ENCODE measurements at places on chromosomes 11 and 22.
A peak's percentile ranks its signal among the peaks of the same experiment; 100 is the strongest.

DNA sequence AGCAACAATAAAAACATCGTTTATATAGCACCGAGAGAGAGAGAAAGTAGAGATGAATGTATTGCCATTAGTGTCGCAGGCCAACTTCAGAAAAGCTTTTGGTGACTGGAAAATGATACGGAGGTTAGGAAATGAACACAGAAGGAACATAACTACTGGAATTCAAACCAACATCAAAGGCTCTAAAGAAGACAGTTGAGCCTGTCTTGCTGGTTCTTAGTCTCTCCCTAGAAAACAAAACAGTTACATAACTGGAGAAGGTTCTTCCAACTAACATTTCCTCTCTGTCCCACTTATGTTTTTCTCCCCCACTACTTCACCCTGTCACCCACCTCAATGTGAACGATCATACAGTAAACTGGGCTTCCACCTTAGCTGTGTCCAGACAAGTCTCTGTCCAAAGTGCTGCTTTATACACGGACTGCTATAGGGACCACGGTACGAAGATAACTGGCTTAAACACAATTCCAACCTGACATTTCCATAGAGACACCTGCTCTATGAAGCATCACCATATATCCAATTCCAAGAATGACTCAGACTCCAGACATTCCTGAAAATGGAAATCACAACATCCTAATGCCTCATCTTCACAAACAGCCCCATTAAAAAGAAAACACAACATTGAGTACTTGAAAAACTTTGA, 85.2 kb upstream of the ARHGAP32 start:
- no peak for DNase-seq

DNA sequence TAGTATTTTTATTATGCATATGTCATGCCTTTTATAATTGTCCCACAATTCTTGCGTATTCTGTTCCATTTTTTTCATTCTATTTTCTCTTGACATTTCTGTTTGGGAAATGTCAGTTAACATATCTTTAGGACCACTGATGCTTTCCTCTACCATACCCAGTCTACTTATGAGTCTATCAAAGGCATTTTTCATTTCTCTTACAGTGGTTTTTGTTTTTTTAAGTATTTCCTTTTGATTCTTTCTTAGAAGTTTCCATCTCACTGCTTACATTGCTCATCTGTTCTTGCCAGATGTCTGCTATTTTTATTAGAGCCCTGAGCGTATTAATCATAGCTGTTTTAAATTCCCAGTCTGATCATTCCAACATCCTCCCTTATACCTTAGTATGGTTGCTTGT, 29.3 kb upstream of the OR8B8 start:
- DNase-seq = no peak

GRCh38 chr11:34941688-34942087, 25.3 kb downstream of the PDHX start:
- DNase-seq = no peak

DNA sequence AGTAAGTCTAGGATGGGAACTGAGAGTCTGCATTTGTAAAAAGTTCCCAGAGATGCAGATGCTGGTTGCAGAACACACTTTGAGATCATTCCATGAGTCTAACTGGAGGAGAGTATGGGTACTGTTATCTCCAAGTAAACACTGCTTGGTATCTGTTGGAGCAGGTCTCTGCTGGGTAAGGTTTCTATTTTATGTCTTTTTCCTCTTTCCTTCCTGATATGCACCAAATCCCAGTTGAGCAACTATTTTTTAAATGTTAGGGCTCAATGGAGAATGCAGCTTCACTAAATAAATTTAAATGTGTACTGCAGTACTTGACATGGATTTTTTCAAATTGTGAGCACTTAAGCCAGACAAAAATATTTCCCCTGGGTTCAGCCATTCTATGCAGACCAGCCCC, 48.5 kb downstream of the BDNF start:
- no peak for DNase-seq

DNA sequence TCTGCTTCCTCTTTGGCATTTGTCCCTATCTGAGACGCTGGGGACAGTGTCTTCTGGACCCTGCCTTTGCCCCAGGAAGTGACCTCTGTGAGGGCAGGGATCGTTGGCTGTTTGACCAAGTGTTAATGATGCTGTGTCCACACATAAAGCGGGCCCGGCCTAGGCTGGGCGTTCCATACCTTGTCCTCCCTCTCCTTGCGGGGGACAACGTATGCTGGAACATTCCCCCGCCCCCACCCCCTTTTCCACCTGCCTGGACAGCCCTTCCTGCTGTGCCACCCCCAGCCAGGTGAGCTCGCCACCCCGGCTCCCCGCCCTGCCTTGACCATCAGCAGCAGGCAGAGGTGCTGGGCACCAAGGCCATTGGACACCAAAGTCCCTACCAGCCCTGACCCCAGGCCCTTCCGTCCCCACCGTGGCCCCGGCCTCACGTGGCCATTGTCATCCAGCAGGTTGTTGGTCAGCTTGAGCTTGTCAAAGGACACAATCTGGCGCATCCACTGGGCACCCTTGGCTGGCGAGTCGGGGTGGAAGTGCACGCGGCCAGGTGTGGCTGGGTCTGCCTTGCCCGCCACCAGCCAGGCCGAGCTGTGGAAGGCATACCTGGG, 4.1 kb upstream of the NUDT8 start:
- DNase-seq = no peak

- DNase-seq = no peak
Measured at GRCh38 chr11:130449996-130450769, 1.7 kb downstream of the ADAMTS15 start.

GRCh38 chr11:26944866-26945664, 48.8 kb upstream of the FIBIN start:
- no peak for DNase-seq

DNA sequence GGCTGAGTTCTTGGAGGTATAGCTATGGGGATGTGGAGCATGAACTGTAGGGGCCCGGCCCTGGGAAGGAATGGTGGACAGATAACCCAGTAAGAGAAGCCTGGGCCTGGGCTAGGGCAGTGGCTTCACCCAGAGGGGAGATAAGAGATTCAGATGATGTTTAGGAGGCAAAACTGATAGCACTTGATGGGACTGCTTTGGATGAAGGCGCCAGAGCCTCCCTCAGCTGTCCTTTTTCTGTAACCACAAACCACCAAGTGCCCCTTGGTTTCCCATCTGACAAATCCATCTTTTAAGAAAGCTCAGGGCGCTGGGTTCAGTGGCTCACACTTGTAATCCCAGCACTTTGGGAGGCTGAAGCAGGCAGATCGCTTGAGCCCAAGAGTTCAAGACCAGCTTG, 23.4 kb downstream of the RELT start:
- DNase-seq = no peak

GRCh38 chr22:45867906-45868555, 108.9 kb downstream of the WNT7B start:
- DNase-seq = no peak

DNA sequence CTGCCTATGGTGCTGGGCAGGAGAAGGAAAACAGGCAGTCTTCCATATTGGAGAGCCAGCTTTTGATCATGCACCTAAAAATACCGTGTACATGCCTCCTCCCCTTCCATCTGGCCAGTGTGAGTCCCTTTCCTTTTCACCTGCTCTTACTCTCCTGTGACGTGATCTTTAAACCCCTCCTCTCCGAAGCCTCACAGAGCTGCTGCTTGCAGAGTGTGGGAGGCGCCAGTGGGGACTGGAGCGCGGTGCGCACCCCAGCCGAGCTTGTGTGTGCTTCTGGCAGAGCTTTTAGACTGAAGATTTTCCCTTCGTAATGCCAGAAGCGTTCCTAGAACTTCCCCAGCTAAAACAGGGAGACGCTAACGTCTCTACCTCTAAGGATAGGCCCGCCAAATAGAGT, 29.8 kb downstream of the MUC6 start:
- DNase-seq = no peak

DNA sequence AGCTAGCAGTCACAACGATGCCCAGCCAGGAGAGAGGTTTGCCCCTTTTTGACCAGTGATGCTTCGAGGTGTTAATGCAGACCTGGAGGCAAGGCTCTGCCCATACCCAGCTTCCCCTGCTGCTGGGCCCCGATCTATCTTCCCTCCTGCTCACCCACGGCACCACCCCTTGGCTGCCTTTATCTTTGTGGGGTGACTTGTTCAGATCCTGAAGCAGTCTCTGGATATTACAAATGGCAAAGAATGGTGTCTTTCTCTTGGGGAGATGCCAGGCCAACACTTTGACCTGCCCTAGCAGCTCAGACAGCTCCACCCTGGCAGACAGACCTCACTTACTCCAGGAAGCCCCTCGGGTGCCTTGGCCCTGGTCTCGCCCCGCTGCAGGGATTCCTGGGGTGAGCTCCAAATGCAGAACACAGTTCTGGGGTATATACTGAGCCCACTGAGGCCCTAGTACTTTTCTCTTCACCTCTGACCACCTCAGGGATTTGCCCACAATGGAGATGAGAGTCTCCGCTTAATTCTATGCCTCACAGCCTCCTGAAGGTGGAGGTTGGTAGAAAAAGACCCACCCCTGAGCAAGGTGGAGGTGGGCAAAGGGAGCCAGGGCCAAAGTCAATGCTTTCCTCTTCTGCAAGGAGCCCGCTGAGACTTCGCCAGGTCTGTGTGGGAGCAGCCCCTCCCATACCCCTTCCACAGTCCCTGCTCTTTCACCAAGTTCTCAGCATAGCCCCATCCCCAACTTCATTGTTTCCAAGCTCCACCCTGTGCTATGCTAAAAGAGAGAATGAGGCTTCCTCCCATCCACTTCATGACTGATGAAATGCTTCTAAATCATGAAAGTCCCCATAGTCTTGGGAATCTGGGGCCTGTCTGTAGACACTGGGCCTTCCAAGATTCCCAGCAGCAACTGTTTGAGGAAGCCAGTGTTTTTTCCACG, 11.1 kb upstream of the ST3GAL4 start:
- no peak for DNase-seq

- no peak for DNase-seq
Measured at GRCh38 chr22:44336962-44337677, 24.4 kb upstream of the SHISAL1 start.

- no peak for DNase-seq
Measured at GRCh38 chr11:45920531-45921477, 1.7 kb upstream of the LARGE2 start.

DNA sequence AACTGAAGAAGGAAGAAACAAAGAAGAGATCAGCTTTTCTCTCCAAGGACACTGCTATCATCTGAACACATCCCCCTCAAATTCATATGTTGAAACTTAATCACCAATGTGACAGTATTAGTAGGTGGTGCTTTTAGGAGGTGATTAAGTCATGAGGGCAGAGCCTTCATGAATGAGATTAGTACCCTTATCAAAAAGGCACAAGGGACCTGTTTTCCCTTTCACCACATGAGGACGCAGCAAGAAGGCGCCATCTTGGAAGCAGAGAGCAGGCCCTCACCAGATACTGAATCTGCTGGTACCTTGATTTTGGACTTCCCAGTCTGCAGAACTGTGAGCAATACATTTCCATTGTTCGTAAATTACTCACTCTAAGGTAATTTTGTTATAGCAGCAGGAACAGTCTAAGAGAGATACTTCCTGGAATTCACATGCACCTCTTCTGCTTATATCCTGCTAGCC, 20.9 kb upstream of the CREB3L1 start:
- DNase-seq = no peak

GRCh38 chr22:28801845-28802594, 1.7 kb upstream of the XBP1 start:
- no peak for DNase-seq

- peak; percentile 94 for DNase-seq
Measured at GRCh38 chr11:128210148-128210940, 377.0 kb downstream of the ETS1 start.

GRCh38 chr11:105357764-105358163, 218.2 kb upstream of the CARD18 start:
- peak; percentile 34 for DNase-seq

DNA sequence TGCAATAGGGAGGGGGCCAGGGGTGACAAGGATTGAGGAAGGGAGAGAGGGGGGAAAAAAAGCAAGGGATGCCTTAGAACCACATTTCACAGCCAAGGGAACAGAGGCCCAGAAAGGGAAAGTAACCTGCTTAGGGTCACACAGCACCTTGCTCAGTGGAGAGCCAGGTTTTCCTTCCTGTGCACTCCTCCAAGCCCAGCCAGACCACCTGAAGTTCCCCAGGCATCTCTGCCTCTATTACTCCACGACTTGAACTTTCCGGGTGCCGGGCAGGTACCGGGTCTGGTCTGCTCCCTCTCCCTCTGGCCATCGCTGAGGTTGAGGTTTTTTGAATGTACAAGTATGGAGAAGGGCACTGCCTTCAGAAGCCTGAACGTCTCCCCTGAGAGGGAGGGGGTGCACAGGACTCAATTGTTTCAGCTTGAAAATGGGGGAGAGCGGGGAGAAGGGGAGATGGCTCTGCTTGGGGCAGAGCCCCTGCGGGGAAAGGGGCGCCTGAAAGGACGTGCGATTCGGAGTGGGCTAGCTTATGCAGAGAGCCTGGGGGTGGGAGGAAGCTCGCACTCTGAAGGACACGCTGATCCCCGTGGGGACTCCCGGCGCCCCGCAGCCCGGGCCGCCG, 516 bp upstream of the SERPINH1 start:
- DNase-seq = no peak
